Fibroblast of lung (primary cell): ENCODE measurements at places on chromosomes 5 and 9. TPM values are rescaled to one million over a fixed set of nuclear protein-coding genes. Genes with fewer than 3 reads are reported as not detected.

GRCh38 chr5:71483355-71483754 lies 27.9 kb downstream of the BDP1 start:
- no peaks in the 10 kb centered on the region for H3K27me3 ChIP-seq
- no peaks in the 10 kb centered on the region for H3K4me1 ChIP-seq
- no peak overlapping the region for H3K27ac ChIP-seq
- peak; percentile 91 for DNase-seq
- H3K36me3 ChIP-seq, result peaks cover 2% of the 10 kb centered on the region
- no peak overlapping the region for H3K4me3 ChIP-seq

GRCh38 chr9:125066839-125067619 lies 76.3 kb downstream of the SCAI start:
- no peak overlapping the region for H3K4me3 ChIP-seq
- H3K27ac ChIP-seq, result peak overlapping the region; percentile 28
- H3K36me3 ChIP-seq, result no peaks in the 10 kb centered on the region
- no peaks in the 10 kb centered on the region for H3K4me1 ChIP-seq

GRCh38 chr5:142532781-142533176 lies 153.1 kb downstream of the FGF1 start:
- no peak overlapping the region for H3K4me3 ChIP-seq
- H3K36me3 ChIP-seq, result no peaks in the 10 kb centered on the region
- no peak overlapping the region for H3K27ac ChIP-seq

GRCh38 chr9:126471084-126471624 lies 142.6 kb upstream of the LMX1B start:
- peak; percentile 58 for DNase-seq
- H3K27ac ChIP-seq, result no peak overlapping the region
- H3K4me1 ChIP-seq, result peaks cover 7% of the 10 kb centered on the region
- H3K27me3 ChIP-seq, result no peaks in the 10 kb centered on the region

IFNK gene
- polyA plus RNA-seq, result not detected in 2 replicates
